ENCODE measurements at places on chromosomes 4 and X.

DNA sequence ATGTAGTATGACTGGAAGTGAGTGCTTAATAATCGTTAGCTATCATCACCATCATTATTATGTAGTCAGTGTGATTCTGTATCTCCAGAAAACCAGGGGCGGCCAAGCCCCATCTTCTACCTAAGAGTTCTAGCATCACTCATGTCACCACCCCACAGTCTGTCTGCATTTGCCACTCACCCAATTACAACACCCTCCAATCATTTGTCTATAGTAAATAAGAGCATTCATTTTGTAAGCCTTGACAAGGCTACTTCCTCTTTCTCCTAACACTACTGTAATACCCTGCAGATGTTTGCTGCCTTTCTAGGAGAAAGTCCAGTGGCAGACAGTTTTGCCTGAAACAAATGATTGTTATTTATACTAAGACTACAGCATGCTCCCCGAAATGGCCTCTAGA lies 15.8 kb upstream of the IL21 start:
- DNase-seq = no peak

DNA sequence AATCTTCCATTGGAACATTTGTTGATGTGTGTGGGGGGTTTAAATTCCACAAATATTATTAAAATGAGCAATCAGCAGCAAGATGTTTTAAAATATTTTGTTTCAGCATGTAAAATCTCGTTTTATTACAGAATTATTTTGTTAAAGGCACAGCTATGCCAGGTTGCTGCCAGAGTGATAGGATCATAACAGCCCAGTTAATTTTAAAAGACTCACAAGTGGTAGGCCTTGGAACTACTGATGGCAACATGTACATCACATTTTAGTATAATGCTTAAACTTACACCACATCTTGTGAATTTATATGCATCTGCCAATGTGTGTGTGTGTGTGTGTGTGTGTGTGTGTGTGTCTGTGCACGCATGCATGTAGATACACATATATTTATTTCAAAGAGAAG lies 97.8 kb upstream of the SPRY1 start:
- DNase-seq = no peak

GRCh38 chrX:25052798-25053534 lies 37.2 kb upstream of the ARX start:
- DNase-seq = no peak

GRCh38 chr4:141654098-141654497 lies 17.7 kb downstream of the IL15 start:
- no peak for DNase-seq

GRCh38 chrX:120690344-120690743 lies 60.5 kb upstream of the C1GALT1C1 start:
- no peak for DNase-seq

Measured in AG04449 (cell line).